ENCODE measurements at places on chromosomes 13 and 19.

GRCh38 chr19:16034180-16034579 lies 42.1 kb upstream of the TPM4 start:
- DNase-seq = no peak

GRCh38 chr19:38920602-38921419 lies 8.8 kb upstream of the CCER2 start:
- no peak for DNase-seq

DNA sequence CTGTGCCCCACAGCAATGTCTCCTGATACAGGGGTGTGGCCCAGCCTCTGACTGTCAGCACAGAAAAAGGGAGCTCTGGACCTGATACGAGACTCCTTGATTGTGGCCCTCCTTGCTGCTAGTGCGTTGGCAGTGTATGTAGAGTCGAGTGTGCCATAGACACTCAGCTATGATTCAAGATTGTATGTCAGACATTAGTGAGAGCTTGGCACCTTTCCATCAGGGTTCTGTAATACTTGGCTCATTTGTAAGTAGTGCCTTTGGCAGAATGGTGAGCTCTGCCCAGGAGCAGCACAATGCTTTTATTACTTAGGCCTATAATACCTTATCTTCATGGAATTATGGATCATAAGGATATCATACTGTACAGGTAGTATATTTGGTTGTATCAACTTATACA lies 83.4 kb downstream of the ATP8A2 start:
- DNase-seq = no peak

GRCh38 chr13:98975822-98976261 lies 2.0 kb downstream of the DOCK9 start:
- DNase-seq = peak; percentile 53

GRCh38 chr13:107329991-107330390 lies 762.1 kb upstream of the ARGLU1 start:
- DNase-seq = peak; percentile 77

- peak; percentile 86 for DNase-seq
Observed at GRCh38 chr19:33293255-33294057, 8.9 kb downstream of the CEBPA start.

- DNase-seq = no peak
Observed at GRCh38 chr19:22832031-22832762, at the start of gene ZNF723. TSS of gene ZNF723 (plus strand) at chr19:22832291. CDS start at chr19:22832380, 89 bp downstream.

GRCh38 chr13:36601186-36601585 lies 72.6 kb upstream of the SERTM1 start:
- no peak for DNase-seq

DNA sequence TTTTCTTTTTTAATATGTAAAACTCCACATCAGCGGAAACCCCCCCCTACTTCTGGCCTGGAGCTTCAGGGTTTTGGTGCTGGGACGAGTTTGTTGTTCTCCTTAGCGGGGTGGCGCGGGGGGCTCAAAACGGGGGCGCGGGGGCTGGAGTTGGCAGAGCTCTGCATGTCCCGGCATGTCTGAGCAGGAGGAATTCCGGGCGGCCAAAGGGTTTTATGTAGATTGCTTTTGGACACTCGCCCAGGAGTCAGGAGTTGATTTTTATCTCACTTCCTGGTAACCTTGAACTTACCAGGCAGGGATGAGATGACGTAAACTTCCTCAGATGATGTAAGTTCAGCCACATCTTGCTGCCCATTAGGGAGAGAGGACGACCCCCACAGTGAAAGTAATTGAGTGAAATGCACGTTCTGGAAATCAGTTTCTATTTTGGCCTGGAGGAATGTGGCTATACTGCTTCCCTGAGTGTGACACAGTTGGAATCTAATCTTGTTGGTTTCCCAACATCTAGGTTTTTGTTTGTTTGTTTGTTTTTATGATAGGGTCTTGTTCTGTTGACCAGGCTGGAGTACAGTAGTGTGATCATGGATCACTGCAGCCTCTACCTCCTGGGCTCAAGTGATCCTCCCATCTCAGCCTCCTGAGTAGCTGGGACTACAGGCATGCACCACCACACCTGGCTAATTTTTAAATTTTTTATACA lies 21.0 kb upstream of the GDF15 start:
- DNase-seq = peak; percentile 100

- DNase-seq = no peak
Observed at GRCh38 chr19:54425382-54425723, 10.1 kb downstream of the TTYH1 start.

DNA sequence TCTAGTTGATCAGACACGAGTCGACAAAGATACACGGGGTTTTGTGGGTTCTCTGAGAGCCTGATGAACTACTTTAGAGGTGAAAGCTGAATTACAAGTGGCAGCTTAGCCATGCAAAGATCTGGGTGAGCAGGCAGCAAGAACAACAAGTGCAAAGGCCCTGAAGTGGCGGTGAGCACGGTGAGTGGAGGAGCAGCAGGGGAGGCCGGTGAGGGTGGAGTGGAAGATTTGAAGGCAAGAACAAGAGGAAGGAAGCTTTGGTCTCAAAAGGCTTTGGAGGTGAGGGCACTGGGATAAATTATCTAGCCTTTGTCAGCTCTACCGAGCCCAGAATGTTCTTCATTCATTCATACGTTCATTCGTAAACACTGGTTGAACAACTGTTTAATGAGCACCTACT lies 1.4 kb downstream of the ZNF865 start:
- DNase-seq = no peak

- peak; percentile 89 for DNase-seq
Observed at GRCh38 chr19:53879140-53880081, 2.6 kb upstream of the PRKCG start.

DNA sequence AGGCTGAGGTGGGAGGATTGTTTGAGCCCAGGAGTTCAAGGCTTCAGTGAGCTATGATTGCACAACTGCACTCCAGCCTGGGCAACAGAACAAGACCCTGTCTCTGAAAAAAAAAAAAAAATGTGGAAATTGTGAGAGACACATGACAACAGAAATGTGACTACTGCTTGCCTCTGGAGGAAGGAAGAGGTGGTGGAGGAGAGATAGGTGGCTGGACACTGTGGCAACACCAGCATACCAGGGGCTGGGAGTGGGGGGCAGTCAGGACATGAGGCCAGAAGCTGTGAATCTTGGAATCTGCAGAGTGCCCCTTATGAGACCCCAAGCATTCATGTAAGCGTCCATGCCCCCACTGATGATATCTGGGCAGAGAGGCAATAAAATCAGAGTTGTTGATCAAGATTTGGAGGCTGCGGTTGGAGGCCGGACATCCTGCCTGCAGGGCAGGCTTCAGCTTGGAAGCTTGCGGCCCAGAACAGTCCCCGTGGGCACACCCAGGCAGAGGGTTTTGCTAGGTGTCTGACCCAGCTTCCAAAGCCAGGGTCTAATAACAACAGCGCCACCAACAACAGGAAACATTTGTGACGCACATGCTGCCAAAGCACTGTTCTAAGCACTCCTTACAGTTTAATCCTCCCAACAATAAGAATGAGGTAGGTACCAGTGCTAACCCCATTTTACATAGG lies 16.9 kb downstream of the FAM187B start:
- DNase-seq = no peak

- no peak for DNase-seq
Observed at GRCh38 chr13:66375756-66376155, 854.4 kb downstream of the PCDH9 start.

GRCh38 chr19:55068950-55069864 lies 6.3 kb upstream of the RDH13 start:
- DNase-seq = no peak

- DNase-seq = no peak
Observed at GRCh38 chr13:73998631-73999030, 135.6 kb downstream of the KLF12 start.

GRCh38 chr19:1343041-1343440 lies 40.7 kb upstream of the NDUFS7 start:
- peak; percentile 34 for DNase-seq

- DNase-seq = no peak
Observed at GRCh38 chr19:29318581-29318980, 105.6 kb upstream of the UQCRFS1 start.

DNA sequence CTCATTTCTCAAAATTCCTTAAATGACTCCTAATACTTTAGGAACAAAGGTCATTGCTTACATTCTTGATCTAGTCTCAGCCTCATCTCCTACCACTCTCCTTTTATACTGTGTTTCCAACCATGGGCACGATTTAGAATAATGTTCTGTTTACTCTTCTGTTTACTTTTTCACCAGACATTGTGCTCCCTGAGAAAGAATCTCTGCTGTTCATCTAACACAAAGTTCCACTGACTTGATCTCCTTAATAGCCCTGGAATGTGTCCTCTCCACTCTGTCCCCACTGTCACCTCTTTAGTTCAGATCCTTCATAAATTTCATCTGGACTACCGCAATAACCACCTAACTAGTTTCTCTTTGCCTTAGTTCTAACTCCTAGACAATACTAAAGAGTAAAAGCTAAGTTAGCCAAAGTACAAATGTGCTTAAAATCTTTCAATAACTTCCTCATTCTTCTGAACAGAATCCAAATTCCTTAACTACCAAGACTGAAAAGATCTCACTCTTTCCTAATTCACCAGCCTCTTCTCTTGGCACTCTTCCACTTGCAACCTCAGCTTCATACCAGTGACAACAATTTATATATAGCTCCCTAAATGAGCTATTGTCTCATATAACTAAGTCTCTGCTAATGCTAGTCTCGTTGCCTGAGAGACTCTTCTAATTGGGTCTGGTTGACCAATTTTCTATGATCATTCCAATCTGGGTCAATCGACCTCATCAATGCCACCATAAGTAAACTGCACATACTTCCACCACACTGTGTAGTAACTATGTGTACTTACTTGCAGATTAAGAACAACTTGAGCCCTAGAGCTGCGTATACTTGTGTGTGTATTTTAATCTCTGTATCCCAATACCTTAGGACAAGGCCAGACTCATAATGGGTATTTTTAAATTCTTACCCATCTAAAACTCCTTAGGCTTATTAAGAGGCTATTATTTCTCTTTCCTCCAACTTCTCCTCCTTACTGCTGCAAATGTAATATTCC lies 179.9 kb downstream of the VWA8 start:
- DNase-seq = peak; percentile 94

- DNase-seq = no peak
Observed at GRCh38 chr13:25717666-25718197, 334.1 kb downstream of the SHISA2 start.

DNA sequence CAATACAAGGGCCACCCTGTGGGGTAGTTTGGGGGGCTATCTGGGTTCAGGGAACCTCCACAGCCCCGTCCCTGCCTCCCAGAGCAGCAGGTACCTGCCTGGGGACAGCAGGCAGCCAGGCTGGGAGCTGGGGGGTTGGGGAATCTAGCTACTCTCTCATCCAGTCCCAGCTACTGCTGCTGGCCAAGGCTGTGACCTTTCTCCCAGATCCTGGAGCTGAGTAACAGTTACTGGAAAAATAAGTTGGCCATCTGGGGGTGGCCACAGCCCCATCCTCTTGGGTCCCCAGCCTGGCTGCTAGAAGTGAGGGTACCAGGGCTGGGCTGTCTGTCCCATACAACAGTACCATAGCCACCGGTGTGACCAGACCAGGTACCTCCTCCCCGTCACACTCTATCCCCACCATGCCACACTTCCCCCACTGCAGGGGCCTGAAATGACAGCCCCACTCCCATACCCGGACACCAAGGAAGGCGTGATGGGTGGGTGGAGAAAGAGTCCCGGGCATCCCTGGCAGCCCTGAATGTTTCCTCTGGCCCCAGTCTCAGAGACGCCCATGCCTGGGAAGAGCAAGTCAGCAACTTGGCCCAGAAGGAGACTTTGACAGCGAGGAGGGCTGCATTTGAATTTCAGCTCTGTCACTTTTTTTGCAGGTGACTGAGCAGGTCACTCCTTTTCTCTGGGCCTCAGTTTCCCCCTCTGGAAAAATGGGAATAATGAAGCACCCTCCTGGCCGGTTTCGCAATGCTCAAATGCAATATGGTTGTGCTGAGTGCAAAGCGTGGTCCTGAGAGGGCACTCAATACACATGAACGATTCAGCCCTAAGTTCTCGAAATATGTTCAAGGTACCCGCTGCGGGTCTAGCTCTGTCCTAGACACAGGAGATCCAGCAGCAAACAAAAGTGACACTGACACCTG lies 30.7 kb upstream of the NFIC start:
- no peak for DNase-seq

DNA sequence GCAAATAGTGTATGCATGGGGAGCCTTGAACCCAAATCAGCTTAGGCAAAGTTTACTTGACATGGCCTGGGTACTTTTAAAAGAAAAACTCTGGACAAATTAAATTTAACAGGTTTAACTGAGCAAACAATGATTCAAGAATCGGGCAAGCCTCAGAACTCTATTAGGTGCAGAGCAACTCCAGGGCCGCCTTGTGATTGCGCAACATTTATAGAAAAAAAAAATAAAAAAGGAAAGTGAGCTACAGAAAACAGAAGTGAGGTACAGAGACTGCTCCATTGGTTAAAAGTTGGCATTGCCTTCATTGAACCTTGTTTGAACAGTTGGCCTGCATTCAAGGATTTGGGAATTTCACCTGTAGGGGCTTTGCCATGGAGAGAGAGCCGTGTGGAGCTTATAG lies 421.0 kb upstream of the TSHZ3 start:
- no peak for DNase-seq

DNA sequence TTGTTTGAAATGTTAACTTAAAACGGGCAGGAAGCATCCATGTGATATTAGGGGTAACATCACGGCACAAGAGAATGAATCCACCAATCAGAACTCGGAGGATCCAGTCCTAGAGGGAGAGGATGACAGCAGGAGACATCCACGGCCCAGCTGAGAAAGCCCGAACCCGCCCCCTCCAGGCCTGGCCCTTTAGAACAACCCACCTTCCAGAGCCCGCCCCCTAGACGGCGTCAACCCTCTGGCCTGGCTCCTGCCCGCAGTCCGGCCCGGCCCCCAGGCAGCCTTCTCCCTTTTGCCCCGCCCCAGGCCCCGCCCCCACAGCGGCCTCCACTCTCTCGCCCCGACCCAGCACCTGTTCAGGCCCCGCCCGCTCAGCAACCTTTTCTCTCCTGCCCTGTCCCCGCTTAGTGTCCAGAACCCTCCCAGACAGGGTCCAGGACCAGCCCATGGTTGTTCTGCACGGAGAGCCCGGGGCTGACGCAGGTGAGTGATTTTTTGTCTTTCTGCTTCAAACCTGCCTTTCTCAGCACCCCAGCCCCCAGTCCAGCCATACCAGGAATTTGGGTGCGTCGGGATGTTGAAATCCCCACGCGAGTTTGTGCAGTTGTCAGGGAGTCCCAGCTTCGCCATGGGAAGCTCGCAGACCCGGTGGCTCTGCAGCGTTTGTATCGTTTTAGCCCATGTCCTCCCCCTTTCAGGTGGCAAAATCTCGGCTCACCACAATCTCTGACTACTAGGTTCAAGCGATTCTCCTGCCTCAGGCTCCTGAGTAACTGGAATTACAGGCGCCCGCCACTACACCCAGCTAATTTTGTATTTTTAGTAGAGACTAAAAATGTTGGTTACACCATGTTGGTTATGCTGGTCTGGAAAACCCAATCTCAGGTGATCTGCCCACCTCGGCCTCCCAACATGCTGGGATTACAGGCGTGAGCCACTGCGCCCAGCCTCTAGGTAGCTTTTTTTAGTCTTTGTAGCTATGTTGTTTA lies 16.1 kb downstream of the ZNF816 start:
- DNase-seq = peak; percentile 51

Measured in choroid plexus epithelial cell (primary cell).